Trophoblast cell (in vitro differentiated cells and primary cell): ENCODE measurements at places on chromosomes 2 and 18.

GRCh38 chr2:47403609-47404193 lies 745 bp downstream of the MSH2 start:
- DNase-seq: no peak

GRCh38 chr18:79637181-79637920 lies 42.3 kb upstream of the CTDP1 start:
- no peak for DNase-seq

- DNase-seq: no peak
These were observed 310.8 kb downstream of the ERBB4 start for GRCh38 chr2:212227755-212228154.

DNA sequence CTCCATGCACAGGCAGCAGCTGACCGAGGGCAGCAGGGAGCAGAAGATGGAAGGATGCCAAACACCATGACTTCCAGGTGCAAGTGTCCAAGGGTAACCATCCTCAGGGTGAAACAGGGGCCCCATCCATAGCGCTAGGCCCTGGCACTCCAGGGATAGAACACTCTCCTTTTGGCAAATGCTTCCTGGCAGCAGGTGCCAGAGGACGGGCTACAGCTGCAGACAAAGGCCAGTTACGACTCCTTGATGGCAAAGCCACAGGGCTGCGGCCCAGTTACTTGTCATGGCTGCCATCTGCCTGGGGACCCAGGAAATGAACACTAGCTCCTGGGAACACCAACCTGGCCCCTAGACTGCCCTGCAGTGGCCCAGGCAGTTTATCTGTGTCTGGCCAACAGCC lies 178.8 kb downstream of the TMEM163 start:
- no peak for DNase-seq

DNA sequence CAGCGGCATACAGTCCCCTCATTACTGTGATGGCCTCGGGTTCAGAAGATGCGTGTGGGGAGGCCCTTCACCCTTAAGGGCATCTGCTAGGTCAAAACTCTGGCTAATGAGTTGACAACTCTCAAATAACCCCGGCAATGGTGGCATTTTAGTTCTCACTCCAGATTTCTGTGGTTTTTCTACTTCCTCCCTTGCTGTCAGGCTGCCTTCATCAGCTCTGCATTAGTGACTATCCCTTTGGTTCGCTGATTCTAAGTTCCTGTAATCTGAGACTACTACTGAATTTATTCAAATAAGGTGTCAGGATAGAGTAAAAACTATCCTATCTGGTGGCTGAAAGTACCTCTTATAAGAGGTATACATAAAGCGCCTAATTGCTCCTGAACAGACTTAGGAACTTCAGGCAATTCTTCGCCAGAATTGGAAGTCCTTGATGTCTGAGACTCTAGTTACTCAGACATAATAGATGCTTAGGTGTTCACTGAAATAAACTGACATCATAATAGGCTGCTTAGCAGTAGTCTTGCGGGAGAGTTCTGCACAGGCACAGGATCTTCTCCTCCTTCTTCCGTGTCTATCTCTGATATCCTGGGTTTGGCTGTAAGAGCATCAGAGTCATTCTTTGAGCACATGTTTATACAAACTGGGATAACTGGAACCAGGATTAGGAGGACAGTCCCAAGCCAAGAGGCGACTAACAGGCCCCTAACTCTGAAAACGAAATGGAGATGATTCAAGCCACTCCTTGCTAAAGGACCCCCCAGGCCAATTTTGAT lies 194.5 kb downstream of the DNER start:
- no peak for DNase-seq

- no peak for DNase-seq
These were observed 44.2 kb downstream of the CYP27C1 start for GRCh38 chr2:127175751-127176354.

DNA sequence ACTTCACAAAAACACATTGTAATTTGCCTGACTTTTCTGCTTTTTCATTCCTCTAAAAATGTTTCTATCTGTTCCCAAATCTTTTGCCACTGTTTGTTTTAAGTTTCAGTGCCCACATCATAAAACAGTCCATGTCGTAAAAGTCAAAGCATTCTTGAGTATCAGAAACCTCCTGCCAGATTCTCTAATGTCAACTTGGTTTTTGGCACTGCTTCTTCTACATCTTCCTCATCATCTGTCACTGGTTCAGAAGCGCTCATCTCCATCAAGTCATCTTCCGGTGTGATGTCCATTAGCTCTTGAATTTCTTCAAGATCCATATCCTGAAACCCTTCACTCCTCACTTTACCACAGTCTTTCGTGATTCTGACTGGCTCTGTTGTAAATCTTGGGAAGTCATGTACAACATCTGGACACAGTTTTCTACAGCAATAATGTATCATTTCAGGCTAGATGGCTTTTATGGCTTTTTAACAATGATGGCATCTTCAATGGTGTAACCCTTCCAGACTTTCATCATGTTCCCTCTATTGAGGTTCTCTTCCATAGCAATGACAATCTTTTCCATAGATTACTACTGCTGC lies 19.6 kb downstream of the CUL3 start:
- DNase-seq: no peak

GRCh38 chr2:202069170-202070067 lies 3.6 kb upstream of the KIAA2012 start:
- DNase-seq: no peak

- no peak for DNase-seq
These were observed 207.6 kb upstream of the RAB12 start for GRCh38 chr18:8401606-8402005.

GRCh38 chr2:36337354-36337753 lies 18.2 kb upstream of the CRIM1 start:
- no peak for DNase-seq

GRCh38 chr2:174522553-174522952 lies 35.7 kb upstream of the GPR155 start:
- DNase-seq: no peak

- DNase-seq: no peak
These were observed 202.5 kb downstream of the SLC39A10 start for GRCh38 chr2:195859513-195859912.

- no peak for DNase-seq
These were observed 167.3 kb upstream of the HS6ST1 start for GRCh38 chr2:128485761-128486639.

DNA sequence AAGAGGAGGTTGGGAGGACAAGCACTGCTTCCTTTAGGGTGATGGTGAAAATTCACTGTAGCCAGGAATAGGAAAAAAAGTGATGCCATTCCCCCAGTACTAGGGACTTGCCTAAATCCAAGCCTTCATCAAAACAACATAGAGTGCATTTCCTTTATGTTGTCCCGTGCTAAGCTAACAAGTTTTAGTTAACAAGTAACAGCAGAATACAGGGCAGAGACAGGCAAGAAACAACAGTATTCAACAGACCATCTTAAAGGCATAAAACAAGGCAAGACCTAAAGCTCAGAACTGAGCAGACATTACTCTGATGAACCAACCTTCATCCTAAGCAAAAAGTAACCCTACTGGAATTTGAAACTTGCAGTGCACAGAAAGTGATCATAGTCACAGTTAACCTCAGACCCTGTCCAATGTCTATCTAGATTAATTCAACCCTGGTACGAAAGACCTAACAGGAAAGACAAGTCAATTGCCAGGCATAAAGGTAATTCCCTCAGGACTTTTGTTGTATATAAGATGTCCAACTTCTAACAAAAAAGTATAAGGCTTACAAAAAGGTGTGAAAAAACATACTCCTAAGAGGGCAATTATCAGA lies 34.4 kb upstream of the GALNT1 start:
- DNase-seq: no peak

- DNase-seq: peak; percentile 60
These were observed 23.8 kb upstream of the SERPINB12 start for GRCh38 chr18:63518178-63519012.

GRCh38 chr2:224217233-224217961 lies 178.3 kb upstream of the SERPINE2 start:
- no peak for DNase-seq

- no peak for DNase-seq
These were observed 60.0 kb downstream of the CEP192 start for GRCh38 chr18:13051159-13051558.

GRCh38 chr18:76892832-76893231 lies 70.5 kb downstream of the ZNF236 start:
- no peak for DNase-seq

- DNase-seq: no peak
These were observed 219.5 kb downstream of the SOX11 start for GRCh38 chr2:5911718-5912117.

GRCh38 chr2:222904557-222905258 lies 43.9 kb downstream of the ACSL3 start:
- no peak for DNase-seq
